Fibroblast of skin of back (primary cell): ENCODE measurements at places on chromosomes 6 and 20.

- DNase-seq, result no peak
These were observed 34.9 kb downstream of the PYGB start for GRCh38 chr20:25282796-25283195.

DNA sequence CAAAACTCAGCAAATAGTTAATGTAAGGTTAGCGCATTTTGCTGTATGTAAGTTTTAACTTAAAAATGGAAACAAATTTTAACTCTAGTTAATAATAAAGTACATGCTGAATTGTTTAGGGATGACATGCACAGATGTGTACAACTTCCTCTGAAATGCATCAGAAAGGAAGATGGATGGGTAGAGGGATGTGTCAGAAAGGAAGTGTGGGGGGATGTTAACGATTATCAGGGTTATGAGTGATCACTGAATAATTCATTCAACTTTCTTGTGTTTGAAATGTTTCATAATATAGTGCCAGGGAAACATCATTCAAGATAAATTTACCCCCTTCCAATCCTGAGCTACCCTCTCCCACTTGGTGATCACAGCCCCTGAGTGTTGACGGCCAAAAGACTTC, 87.6 kb downstream of the FOXA2 start:
- no peak for DNase-seq

DNA sequence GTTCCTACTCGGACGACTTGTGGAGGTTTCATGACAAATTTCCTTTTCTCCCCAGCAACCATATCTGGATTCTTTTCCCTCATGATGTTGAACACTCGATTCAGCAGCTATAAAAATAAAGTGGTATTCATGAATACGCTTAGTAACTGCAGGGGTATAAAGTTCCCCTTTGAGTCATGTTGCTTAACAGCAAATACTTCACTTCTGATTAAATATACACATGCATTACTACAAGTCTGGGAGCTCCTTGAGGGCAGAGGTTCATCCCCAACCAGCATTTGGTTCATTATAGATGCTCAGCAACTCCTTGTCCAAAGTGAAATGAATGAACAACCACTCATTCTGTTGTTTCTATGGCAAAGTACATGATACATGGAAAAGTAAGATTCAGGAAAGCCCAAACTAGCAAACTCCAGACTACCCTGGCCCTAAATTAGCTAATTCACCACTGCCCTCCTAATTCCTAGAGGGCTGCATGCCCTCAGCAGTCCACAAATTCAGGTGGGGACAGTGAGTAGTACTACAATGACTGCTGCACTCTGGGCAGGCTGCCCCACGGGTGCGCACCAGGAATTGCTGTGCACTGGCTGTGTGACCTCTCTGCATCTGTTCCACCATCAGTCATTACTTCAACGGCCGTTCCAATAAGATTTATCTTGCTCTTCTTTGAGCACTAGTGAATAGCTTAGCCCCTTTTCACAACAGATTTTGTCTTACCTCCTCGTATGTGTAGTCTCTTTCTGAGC, 15.2 kb downstream of the EIF2S2 start:
- DNase-seq, result no peak

GRCh38 chr6:12190252-12190651, 99.9 kb upstream of the EDN1 start:
- no peak for DNase-seq

DNA sequence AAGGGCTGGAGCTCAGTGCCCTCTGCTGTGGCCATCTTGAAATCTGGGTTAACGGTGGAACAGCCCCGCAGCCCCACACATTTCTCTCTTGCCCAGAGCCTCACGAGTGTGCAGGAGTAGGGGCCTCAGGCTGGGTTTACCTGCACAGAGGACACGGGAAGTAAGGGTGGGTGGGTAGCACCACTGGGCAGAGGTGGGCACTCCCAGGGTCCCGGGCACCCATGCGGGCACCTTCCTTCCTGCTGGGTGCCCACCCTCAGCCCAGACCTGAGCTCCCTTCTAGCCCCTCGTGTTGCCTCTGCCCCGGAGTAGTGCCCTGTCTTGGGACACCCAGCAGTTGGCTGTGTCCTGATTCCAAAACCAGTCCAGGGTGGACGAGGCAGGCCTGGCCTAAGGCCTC, 11.2 kb downstream of the COL9A3 start:
- DNase-seq, result no peak

- no peak for DNase-seq
These were observed 15.6 kb upstream of the MAS1 start for GRCh38 chr6:159875194-159875593.

DNA sequence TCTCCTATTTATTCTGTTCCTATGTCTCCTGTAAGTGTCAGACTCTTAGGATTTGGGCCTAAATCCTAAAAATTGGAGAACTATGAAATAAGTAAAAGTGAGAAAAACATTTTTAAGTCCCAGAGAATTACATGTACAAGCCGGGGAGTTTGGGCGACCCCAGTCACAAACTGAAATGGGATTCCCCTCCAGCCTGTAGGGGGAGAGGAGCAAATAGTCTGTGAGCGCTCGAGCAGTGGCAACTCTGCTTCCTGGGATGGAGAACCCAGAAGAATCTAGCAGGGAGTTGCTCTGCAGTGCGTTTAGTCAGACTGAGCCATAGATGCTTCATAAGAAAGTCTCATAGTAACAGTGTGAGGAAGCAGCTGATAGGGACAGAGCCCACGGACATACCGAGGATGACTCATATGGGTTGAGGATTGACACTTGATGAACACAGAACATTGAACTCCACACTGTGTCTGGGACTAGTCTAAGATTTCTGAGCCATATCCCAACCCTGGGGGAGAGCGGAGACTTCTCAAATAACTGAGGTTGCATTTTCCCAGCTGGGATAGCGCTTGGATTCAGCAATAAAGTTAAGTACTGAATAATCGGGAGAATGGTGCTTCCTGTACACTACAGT, 437.2 kb downstream of the BCKDHB start:
- peak; percentile 85 for DNase-seq

- no peak for DNase-seq
These were observed 54.8 kb downstream of the DACT2 start for GRCh38 chr6:168264593-168265335.

- peak; percentile 29 for DNase-seq
These were observed 64.5 kb downstream of the FAM120B start for GRCh38 chr6:170371080-170371479.

- DNase-seq, result no peak
These were observed 199.2 kb upstream of the PMEPA1 start for GRCh38 chr20:57908704-57909630.

DNA sequence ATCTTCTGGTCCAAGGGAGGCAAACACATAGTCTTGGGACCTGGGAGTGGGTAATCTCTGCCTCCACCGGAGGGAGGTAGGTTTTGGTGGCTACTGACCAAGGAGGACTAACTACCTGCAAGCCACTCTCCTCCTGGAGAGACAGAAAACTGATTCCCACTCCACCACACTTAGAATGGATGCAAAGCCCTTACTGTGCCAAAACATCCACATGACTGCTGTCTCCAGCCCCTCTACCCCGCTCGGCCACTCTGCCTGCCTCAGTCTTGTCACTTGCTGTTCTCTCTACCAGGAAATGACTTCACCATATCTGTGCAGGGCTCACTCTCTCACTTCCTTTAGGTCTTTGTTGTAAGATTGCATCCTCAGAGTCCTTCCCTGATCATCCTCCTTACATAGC, 129.5 kb upstream of the ARG1 start:
- no peak for DNase-seq

DNA sequence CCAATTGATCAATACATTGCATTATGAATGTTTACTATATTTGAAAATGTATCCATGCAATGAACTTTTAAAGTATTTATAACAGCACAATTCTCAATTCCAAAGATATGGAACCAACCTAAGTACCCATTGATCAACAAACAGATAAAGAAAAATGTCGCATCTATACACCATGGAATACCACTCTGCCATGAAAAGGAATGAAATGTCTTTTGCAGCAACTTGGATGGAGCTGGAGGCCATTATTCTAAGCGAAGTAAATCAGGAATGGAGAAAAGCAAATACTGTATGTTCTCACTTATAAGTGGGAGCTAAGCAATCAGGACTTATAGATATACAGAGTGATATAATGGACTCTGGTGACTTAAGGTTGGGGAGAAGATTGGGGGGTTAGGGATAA, 22.9 kb downstream of the SRPK1 start:
- no peak for DNase-seq

- DNase-seq, result peak; percentile 18
These were observed 78.9 kb downstream of the TOX2 start for GRCh38 chr20:43993560-43993959.

DNA sequence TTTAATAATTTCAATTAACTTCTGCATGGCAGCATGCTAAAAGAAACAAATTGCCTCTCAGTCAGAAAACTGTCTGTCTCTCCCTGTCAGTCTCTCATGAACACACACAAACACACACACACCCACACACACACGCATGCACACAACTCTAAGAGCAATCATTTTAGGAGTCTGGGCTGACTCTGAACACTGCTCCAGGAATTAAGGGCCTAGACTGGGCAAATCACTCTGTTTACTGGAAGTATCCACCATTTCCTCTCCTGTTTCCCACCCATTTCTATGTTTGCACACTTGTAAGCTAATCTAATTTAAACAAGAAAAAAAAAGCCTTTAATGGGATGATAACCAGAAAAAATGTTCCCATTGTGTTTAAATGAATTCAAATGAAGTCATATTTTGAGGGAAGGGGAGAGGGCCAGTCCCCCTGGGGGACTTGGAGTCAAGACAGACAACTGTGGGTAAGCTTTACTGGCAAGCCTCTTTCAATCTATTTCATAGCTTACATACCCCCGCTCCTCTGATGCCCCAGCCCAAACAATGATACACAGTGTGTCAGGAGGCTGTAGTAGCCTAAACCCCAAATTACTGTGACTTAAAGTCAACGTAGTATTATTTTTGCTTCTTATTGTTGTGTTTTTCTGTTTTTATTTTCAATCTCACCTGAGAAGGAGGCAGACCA, 447.8 kb upstream of the FLRT3 start:
- DNase-seq, result no peak

- DNase-seq, result peak; percentile 11
These were observed 284.9 kb downstream of the PRKN start for GRCh38 chr6:162442687-162443086.
